ENCODE measurements at places on chromosomes 11 and 22.

GRCh38 chr11:119734788-119735187 lies 5.8 kb upstream of the NECTIN1 start:
- DNase-seq: no peak

DNA sequence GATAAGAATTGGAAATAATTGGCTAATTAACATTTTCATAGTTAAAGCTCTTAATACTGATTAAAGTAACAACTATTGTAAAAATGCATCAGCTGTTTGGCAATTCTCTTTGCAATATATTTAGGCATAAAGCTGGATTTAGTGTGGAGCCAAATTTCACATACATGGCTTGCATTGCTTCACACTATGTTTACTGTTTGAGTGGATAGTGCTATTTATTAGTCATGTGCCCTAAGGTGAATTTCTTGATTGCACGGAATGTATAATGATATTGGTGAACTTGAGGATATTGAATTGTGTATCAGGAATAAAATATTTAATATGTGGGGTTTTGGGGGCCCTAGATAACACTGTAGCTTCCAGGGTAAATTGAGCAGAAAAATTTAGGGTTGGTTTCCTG lies 100.9 kb downstream of the AASDHPPT start:
- DNase-seq: no peak

GRCh38 chr11:23112987-23113886 lies 253.0 kb upstream of the CCDC179 start:
- DNase-seq: peak; percentile 40

- DNase-seq: no peak
These were observed 127.9 kb downstream of the ENTHD1 start for GRCh38 chr22:39765661-39766060.

- DNase-seq: no peak
These were observed 69.0 kb upstream of the ARFGAP3 start for GRCh38 chr22:42926104-42926503.

DNA sequence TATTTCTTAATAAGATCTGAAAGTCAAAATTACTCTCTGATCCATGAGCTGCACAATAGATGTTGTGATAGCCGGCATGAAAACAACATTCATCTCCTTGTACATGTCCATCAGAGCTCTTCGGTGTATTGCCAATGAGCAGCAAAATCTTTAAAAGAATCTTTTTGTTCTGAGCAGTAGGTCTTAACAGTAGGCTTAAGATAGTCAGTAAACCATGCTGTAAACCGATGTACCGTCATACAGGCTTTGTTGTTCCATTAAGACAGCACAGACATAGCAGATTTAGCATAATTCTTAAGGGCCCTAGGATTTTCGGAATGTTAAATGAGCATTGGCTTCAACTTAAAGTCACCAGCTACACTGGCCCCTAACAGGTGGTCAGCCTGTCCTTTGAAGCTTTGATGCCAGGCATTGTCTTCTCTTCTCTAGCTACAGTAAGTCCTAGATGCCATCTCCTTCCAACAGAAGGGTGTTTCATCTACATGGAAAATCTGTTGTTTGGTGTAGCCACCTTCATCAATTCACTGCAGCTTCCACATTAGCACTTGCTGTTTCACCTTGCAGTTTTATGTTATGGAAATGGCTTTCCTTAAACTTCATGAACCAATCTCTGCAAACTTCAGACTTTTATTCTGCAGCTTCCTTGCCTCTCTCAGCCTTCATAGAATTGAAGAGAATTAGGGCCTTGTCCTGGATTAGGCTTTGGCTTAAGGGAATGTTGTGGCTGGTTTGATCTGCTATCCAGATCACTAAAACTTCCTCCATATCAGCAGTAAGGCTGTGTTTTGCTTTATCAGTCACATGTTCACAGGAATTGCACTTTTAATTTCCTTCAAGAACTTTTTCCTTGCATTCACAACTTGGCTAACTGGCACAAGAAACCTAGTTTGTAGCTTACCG lies 28.4 kb downstream of the RRP8 start:
- no peak for DNase-seq

DNA sequence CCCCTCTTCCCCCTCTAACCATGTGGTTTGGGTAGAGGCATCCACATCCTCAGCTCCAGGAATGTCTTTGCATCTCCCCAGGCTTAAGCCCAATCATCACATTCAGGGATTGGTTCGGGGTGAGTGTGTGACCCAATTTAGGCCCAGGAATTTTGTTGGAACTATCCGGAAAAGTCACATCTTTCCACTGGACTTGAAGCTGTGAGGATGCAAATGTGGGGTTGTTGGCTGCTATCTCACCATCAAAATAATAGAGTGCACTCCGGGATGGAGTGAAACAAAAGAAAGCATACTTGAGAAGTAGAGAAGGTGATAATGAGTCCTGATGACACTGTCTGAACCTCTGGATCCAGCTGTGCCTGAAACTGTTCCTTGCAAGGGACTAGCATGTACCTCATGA lies 33.8 kb upstream of the OLFML1 start:
- no peak for DNase-seq

- DNase-seq: no peak
These were observed 41.8 kb upstream of the PRODH start for GRCh38 chr22:18977824-18978425.

DNA sequence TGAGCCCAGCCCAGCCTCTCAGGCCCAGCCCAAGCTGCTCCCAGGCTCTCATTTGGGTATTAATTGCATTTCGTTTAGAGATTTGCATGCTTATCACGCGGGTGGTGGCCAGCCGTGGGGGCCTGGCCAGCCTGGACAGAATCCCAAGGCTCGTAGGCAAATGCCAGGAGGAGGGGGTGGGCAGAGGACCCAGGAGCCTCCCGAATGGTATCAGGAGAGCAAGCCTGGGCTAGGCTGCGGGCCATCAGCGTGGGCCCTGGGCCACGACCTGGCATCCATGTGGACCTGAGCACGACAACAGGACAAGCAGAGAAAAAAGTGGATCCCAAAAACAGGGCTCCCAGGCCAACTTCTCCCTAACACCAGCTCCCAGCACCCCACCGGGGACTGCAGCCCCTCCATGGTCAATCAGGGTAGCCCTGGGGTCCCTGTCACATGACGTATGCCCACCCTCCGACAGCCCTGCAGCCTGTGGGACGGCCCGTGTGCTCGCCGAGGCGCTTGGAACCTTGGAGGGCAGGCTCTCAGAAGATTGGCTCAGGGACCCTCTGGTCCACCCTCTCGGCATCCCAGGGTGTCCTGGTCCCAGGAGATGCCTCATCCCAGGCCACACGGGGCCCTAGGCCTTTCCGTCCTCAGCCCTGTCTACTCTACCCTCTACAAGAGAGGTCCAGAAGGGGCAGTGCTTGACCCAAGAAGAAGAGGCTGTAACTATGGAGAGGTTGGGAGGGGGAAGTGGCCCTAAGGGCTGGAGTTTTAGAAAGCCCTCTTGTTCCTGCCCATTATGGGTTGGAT lies 8.8 kb downstream of the ASCL2 start:
- DNase-seq: no peak

DNA sequence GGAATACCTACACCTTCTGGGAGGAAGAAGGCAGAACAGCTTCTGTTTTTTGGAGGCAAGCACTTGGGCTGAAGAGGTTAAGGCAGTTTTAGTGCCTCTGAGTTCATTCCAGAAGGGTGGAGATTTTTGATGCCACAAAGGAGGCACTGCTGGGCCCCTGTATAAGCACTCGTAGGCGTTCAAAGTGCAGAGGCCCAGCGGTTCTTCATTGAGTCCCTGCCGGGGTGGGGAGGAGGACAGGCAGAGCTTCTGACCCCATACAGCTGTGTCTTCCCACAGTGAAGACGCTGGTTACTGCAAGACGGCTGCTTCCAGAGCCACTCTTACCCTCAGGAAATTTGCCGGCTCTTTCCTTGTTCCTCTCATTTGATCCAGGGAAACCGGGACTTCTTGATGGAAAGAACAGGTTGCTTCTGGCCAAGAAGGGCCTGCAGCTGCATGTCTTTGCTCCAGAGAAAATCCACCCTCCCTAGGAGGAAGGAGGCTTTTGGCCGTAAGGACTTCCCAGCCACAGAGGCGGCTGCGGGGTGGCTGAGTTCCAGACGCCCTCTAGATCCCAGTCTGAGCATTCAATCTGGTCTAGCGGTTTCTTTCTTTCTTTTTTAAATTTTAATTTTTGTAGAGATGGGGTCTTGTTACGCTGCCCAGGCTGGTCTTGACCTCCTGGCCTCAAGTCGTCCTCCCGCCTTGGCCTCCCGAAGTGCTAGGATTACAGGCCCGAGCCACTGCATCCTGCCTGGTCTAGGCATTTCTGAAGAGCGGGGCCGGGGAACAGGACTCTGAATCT lies 9.4 kb downstream of the ADAMTS15 start:
- DNase-seq: no peak

GRCh38 chr11:11989774-11990744 lies 18.4 kb downstream of the DKK3 start:
- DNase-seq: no peak

- DNase-seq: no peak
These were observed 56.4 kb upstream of the SYN3 start for GRCh38 chr22:33114565-33114964.

GRCh38 chr22:37588546-37589215 lies 8.8 kb upstream of the LGALS2 start:
- DNase-seq: no peak

DNA sequence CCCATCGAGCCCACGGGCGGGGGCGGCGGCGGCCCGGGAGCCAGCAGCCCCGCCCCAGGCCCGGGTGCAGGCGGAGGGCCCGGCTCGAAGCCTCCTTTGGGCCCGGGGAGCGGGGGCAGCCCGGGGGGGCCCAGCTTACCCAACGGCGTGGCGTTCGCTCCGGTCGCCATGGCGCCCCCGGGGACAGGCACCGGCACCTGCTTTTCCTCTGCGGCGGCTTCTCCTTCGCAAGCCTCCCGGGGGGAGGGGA lies 194 bp downstream of the SF1 start:
- no peak for DNase-seq

- DNase-seq: no peak
These were observed 18.3 kb upstream of the MUC5B start for GRCh38 chr11:1204381-1205101.
